ENCODE measurements at places on chromosomes 6 and 20. TPM values are rescaled to one million over a fixed set of nuclear protein-coding genes. Genes with fewer than 3 reads are reported as not detected.

Gene LY6G5C
- 0.68 TPM for total RNA-seq

Gene SLC17A2
- total RNA-seq: not detected

Gene FAXC
- 44.9 TPM for total RNA-seq

Gene WFDC12
- not detected for total RNA-seq

- no peak for DNase-seq
Measured at GRCh38 chr6:70738028-70738427, 70.3 kb downstream of the SMAP1 start.

DNA sequence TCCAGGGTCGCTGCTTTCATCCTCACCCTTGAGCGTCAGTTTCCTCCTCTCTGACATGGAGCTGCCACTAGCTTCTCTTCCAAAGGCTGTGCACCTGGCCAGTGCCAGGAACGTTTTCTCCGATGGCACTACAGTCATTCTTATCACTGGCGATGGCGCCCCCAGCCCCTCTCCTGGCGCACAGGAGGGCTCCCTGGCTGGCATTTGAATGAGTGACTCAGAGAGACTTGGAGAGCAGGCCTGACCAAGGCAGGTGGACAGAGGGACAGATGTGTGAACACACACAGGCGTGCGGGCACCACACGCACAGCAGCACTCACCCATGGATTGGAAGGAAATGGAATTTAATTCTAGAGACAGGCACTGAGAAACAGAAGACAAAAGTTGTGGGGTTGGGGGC lies 77.6 kb downstream of the SRC start:
- no peak for DNase-seq

DNA sequence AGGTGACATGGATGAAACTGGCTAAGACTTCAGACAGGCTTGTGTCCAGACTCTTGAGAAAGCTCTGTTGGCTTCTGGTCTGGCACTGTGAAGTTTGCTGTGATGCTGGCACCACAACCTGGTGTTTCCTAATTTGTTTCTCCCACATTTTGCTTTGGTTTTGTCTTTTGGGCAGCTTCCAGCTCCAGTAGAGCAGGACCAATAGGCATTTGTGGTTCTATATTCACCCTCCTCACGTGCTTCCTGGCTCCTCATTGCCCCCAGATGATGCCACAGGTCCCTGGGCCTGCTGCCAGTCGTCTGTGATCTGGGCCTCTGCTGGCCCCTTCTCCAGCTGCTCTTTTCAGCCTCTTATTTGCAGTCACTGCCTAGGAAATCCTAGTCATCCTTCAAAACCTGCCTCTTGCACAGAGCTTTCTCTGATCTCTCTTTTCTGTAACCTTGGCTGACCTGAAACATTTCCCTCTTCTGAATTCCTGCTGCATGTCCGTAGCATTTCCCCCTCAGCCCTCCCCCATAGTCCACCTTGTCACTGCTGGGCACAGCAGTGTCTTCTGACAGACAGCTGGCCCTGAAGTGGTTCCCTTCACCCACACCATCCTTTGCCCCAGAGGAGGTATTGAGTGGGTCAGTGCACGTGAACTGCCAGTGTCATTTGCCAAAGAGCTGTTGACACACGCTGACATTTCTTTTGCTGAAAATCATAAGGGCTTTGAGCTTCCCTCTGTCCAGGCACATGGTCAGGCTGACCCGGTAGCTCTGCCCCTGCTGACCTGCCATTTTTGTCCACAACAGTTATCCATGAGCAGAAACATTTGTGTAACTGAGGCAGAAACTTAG lies 63.0 kb downstream of the PTPN1 start:
- DNase-seq: peak; percentile 86

GRCh38 chr6:166449641-166450040 lies 66.9 kb upstream of the MPC1 start:
- DNase-seq: no peak

- DNase-seq: no peak
Measured at GRCh38 chr6:117050301-117050700, 173.3 kb downstream of the RFX6 start.

All from sigmoid colon (tissue), 7 donors.